ENCODE measurements at places on chromosomes 7 and 10.

DNA sequence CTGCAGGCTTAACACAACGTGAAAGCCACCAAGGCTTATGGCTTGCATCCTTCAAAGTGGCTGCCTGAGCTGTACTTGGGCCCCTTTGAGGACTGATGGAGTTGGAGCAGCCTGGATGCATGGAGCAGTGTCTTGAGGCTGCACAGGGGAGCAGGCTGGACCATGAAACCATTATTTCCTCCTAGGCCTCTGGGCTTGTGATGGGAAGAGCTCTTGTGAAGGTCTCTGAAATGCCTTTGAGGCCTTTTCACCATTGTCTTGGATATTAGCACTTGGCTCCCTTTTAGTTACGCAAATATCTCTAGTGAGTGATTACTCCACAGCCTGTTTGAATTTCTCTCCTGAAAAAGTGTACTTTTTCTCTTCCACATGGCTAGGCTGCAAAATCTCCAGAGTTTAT, 201.2 kb upstream of the NPY start:
- H3K36me3 ChIP-seq: no peaks in the 10 kb centered on the region
- no peaks in the 10 kb centered on the region for H3K27me3 ChIP-seq
- H3K4me1 ChIP-seq: no peaks in the 10 kb centered on the region
- DNase-seq: no peak
- H3K4me3 ChIP-seq: no peak overlapping the region

DNA sequence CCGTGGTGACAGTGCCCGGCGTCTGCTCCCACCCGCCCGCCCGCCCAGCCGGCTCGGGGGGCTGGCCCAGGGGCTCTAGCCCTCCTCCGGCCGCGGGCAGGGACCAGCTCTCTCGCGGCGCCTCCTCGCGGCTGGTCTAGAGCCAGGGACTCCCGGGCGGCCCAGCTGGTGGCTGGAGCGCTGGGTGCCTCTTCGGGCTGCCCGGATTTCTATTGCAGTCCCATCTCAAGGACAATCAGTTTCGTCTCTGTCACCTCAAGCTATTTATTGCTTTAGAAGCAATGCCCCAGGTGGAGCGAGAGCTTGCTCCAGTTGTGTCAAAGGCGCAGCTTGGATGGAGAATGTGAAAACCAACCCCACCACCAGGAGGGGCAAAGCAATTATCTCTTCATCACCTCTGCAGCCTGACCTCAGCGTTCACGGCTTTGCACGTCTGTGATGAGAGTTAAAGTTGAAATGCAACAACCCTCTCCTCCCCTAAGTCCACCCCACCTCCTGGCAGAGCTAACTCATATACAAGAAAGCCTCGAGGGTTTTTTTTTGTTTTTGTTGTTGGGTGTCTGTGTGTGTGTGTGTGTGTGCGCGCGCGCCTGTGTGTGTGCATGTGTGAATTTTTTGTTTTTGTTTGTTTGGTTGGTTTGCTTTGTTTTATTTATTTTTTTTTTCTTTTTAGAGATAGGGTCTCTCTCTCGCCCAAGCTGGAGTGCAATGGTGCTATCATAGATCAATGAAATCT, at the start of gene ITGA8:
Gene ITGA8 (minus strand): TSS at position 24 of the 736 bp plus-strand sequence. CDS start 151 bp downstream, outside the sequence.
- no peaks in the 10 kb centered on the region for H3K4me1 ChIP-seq
- H3K4me3 ChIP-seq: peak within 1 kb of the TSS; percentile 46
- H3K27me3 ChIP-seq: peaks cover 32% of the 10 kb centered on the region
- peak within 1 kb of the TSS; percentile 71 for H3K27ac ChIP-seq

DNA sequence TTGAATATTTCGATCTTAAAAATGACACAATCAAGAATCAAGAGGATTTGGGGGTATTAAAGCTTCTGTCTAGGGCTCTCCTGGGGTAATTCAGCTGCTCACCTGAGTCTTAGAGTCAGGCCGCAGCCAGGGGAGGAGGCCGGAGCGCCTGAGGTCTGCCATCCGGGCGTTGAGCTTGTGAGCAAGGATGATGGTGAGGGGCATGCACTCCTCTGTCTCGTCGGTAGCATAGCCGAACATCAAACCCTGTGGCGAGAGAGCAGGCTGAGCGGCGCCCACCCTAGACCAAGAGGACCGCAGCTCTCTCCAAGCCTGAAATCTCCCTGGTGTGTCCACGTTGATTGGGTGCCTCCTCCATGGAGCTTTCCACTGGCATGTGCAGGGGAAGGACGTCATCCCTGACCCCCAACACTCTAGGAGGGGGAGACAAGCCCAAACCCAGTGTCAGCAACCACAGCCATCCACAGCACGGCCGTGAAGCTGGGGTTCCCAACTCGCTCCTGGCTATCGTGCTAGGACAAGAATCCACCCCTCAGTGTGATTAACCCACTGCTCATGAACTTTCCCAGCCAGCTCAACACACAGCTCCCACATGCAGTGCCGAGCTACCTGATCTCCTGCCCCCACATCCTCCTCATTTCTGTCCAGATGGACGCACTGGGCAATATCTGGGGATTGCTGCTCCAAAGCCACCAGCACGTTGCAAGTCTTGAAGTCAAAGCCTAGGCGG, 9.2 kb downstream of the MAT1A start:
- no peaks in the 10 kb centered on the region for H3K27me3 ChIP-seq
- no peaks in the 10 kb centered on the region for H3K4me1 ChIP-seq
- no peak overlapping the region for H3K4me3 ChIP-seq
- H3K27ac ChIP-seq: no peak overlapping the region

GRCh38 chr7:136189506-136189998, 212.4 kb upstream of the MTPN start:
- H3K27me3 ChIP-seq: no peaks in the 10 kb centered on the region
- no peaks in the 10 kb centered on the region for H3K36me3 ChIP-seq
- no peaks in the 10 kb centered on the region for H3K4me1 ChIP-seq
- no peak overlapping the region for H3K27ac ChIP-seq
- H3K4me3 ChIP-seq: no peak overlapping the region

DNA sequence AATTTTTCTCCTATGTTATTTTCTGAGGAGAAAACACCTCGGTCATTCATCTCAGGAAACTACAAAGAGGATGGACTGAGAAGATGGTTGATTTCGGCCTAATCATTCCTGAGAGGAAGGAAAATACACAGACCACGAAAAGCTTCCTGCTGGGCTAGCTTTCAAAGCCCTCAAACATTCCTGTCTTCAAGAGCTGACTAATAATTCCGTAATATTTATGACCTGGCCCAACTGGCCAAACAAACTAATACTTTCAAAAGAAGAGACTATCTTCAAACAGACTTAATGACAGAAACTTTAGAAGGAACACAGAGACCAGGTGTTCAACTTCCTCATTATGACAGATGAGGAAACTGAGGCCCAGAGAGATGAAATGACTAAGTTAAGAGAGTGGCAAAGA, 215.1 kb upstream of the FRMD4A start:
- no peak overlapping the region for H3K4me3 ChIP-seq
- peak overlapping the region; percentile 13 for H3K27ac ChIP-seq
- peaks cover 9% of the 10 kb centered on the region for H3K36me3 ChIP-seq
- DNase-seq: no peak

DNA sequence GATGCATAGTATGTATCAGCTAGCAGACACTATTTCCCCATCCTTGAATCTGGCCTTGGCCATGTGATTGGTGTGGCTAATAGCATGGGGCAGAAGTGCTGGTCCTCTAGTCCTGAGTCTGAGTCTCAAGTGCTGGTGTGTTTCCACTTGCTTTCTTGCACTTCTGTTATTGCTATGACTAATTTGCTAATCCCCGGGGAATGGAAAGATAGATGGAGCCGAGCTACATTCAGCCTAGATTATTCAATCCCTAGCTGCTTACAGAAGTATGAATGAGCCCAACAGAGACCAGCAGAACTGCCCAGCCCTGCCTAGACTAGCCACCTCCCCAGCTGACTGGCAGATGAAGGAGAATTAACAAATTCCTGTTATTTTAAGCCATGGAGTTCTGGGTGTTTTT, 53.2 kb upstream of the SYPL1 start:
- H3K27ac ChIP-seq: no peak overlapping the region
- no peaks in the 10 kb centered on the region for H3K27me3 ChIP-seq
- no peak overlapping the region for H3K4me3 ChIP-seq
- H3K4me1 ChIP-seq: peaks cover 15% of the 10 kb centered on the region
- H3K36me3 ChIP-seq: no peaks in the 10 kb centered on the region

DNA sequence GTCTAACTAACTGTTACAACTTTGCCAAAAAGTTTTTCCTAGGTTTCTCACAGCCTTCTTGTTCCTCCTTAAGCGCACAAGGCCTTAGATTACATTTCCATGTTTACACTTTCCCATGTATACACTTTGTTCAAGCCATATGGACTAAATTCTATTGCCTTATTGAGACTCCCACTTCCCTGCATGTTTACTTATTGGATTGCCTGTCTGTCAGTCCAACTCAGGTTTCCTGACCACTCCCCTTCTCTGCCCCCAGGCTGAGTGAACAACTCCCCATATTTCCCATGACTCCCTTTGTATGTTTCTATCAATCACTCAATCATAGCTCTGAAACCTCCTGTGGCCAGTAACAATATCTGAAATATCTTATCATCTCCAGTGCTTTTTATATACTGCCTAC, 43.0 kb downstream of the SLC25A40 start:
- peaks cover 14% of the 10 kb centered on the region for H3K36me3 ChIP-seq
- no peak overlapping the region for H3K4me3 ChIP-seq
- no peak for DNase-seq
- H3K4me1 ChIP-seq: no peaks in the 10 kb centered on the region

- no peak for DNase-seq
- H3K27ac ChIP-seq: no peak overlapping the region
- H3K27me3 ChIP-seq: no peaks in the 10 kb centered on the region
- no peaks in the 10 kb centered on the region for H3K4me1 ChIP-seq
- H3K4me3 ChIP-seq: no peak overlapping the region
Observed at GRCh38 chr7:45643630-45644029, 69.5 kb downstream of the ADCY1 start.

GRCh38 chr7:149226840-149227494, 12.5 kb upstream of the ZNF212 start:
- no peak for DNase-seq
- no peak overlapping the region for H3K4me3 ChIP-seq
- H3K4me1 ChIP-seq: no peaks in the 10 kb centered on the region

DNA sequence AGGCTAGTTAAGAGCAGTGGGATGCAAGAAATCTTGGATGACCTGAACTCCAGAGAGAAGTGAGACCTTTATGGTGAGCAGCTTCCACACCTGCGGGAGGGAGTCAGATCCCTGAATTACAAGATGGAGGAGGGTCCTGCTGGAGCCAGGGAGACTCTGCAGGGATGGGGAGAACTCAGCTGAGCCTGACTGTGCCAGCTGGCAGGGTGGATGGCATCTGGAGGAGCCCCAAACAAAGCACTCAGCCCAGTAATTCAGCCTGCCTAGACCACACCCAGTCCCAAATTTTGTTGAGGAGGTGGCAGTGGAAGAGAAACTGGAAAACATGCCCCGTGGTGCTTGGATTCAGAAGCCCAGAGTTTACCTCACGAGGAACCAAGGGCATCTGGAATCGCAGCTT, 208.2 kb downstream of the WDR11 start:
- H3K36me3 ChIP-seq: no peaks in the 10 kb centered on the region
- no peak for DNase-seq
- H3K27me3 ChIP-seq: no peaks in the 10 kb centered on the region
- H3K4me1 ChIP-seq: no peaks in the 10 kb centered on the region

DNA sequence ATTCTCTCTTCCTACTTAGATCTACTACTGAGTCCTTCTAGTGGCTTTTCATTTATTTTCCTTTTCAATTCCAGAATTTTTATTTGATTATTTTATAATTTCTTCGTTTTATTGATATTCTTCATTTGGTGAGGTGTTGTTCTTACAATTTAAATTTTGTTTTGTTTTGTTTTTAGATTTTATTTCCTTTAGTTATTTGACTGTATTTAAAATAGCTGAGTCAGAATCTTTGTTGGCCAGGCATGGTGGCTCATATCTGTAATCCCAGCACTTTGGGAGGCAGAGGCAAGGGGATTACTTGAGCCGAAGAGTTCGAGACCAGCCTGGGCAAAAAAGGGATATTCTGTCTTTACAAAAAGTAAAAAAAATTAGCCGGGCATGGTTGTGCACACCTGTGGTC, 36.1 kb downstream of the AKAP9 start:
- H3K27ac ChIP-seq: no peak overlapping the region
- peaks cover 21% of the 10 kb centered on the region for H3K36me3 ChIP-seq
- H3K4me3 ChIP-seq: no peak overlapping the region

DNA sequence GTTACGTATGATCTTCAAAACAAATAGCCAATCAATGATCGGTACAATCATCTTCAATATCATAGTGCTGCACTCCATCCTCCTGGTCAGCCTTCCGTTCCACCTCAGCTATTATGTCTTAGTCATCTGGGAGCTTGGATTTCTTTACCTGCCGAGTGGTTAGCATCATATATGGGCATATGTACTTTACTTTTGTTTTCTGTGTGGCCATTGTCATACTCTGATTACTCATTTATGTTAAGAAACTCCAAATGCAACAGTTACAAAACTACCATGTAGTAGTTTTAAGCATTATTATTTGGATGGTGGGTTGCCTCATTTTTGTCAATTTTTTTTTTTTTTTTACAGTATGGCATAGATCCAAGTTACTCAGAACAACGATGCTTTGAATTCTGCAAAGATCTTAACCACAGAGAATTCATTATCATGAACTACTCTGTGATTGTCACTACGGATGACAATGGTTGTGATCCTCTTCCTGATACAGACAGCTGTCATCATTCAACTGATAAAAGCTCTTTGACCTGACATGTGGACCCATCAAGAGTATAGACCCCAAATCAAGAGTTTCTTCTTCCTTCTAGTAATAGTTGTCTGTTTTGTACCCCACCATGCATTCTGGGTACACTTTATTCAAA, 52.1 kb upstream of the NME8 start:
- no peak overlapping the region for H3K27ac ChIP-seq
- H3K4me3 ChIP-seq: no peak overlapping the region
- no peaks in the 10 kb centered on the region for H3K36me3 ChIP-seq
- DNase-seq: no peak
- H3K27me3 ChIP-seq: no peaks in the 10 kb centered on the region

GRCh38 chr10:70963271-70963670, 74.9 kb upstream of the PCBD1 start:
- DNase-seq: no peak
- H3K4me3 ChIP-seq: no peak overlapping the region

DNA sequence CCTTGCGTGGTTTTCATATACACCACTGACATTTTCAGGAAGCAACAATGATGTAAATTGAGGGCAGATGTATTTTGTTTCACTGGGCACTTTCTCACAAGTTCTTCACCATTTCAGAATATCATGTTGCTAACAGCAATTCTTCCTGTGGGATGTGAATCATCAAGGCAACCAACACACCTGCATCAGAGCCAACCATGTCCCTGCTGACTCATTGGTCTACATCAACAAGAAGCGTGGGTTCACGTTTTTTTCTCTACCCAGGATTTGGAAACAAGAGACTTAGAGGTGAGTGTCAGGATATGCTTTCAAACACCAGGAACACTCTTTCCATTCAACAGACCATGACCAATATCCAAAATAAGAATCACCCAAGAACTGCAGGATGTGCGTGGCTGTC, 203.9 kb downstream of the TEX36 start:
- H3K27me3 ChIP-seq: peaks cover 13% of the 10 kb centered on the region
- H3K4me1 ChIP-seq: no peaks in the 10 kb centered on the region
- no peak for DNase-seq
- no peaks in the 10 kb centered on the region for H3K36me3 ChIP-seq

DNA sequence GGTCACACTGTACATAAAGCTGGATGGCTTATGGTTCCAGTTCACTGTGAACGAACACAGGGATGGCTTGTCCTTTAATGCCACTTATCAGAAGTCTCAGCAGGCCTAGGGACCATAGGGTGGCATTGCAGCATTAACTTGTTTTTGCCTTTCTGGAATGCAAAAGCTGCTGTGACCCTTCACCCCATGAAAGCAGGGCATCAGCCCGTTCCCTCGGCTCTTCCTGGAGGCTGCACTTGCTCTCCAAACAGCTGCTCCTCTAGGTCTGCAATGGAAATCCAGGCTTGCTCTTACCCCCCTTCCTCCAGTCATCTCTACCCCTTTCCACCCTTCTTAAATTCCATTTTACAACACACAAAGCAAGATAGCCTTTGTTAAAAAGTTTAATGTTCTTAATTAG, 17.9 kb upstream of the NEUROD6 start:
- H3K27ac ChIP-seq: no peak overlapping the region
- H3K27me3 ChIP-seq: no peaks in the 10 kb centered on the region
- no peaks in the 10 kb centered on the region for H3K36me3 ChIP-seq
- no peak overlapping the region for H3K4me3 ChIP-seq
- no peak for DNase-seq

All from upper lobe of right lung (tissue), 1 donor.